ENCODE measurements at places on chromosomes 7 and 10.

- no peak overlapping the region for H3K27ac ChIP-seq
- peak; percentile 70 for DNase-seq
- peaks cover 4% of the 10 kb centered on the region for H3K4me1 ChIP-seq
- H3K4me3 ChIP-seq: no peak overlapping the region
- no peaks in the 10 kb centered on the region for H3K36me3 ChIP-seq
Measured at GRCh38 chr10:110634527-110635209, 9.5 kb upstream of the RBM20 start.

DNA sequence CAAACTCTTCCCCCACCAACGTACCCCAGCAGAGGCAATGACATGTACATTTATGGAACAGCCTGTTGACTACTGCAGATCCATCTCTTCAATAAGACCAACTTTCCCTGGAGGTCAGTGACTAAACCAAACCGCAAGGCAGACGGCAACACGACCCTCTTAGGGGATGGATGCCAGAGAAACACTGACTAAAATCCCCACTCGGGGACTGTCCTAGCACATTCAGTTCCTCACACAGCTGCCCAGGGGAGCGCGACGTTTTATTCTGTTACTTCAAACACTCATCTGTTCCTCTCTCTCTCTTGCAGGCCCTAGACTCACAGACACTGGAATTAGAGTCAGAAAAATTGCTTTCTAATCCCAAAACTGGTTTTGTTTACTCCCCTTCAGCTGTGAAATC, 146.5 kb upstream of the PRSS1 start:
- no peaks in the 10 kb centered on the region for H3K4me1 ChIP-seq
- H3K27me3 ChIP-seq: peaks cover 12% of the 10 kb centered on the region
- H3K4me3 ChIP-seq: no peak overlapping the region
- DNase-seq: no peak
- H3K36me3 ChIP-seq: no peaks in the 10 kb centered on the region

DNA sequence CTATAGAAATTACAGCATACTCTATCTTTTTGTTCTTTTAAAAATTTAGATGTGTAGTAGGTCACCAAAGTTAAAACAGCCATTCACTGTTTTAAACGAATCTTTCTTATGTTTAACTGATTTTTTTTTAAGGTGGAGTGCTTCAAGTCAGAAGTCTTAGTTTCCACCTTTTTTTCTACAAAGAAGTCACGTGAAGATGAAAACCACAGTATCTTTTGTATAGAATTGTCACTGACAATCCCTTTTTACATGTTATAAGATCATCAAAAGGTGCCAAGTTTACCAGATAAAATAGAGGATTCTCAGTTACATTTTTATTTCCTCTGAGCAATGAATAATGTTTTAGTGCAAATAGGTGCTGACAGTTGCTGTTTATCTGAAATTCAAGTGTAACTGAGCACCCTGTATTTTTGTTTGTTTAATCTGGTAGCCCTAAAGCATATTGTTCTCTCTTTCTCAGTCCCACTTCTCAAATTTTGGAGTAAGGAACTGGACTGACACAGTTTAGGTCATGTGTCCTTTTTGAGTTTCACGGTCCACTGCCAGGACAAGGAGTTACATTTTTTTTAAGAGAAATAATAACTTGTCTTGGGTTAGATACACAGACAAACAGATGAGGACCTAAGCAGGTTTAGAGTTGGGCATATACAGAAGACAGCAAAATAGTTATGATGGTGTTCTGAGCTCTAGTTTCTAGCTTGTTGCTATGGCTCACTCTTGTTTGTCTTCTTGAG, 233.2 kb upstream of the MBL2 start:
- no peak overlapping the region for H3K27ac ChIP-seq
- H3K4me1 ChIP-seq: peaks cover 25% of the 10 kb centered on the region
- H3K27me3 ChIP-seq: no peaks in the 10 kb centered on the region
- H3K36me3 ChIP-seq: no peaks in the 10 kb centered on the region
- no peak for DNase-seq

- H3K27ac ChIP-seq: peak overlapping the region; percentile 82
- no peaks in the 10 kb centered on the region for H3K36me3 ChIP-seq
- peak overlapping the region; percentile 48 for H3K4me3 ChIP-seq
- peaks cover 4% of the 10 kb centered on the region for H3K4me1 ChIP-seq
- peaks cover 20% of the 10 kb centered on the region for H3K27me3 ChIP-seq
- DNase-seq: no peak
Measured at GRCh38 chr7:140639366-140640053, 1.1 kb downstream of the DENND2A start.

DNA sequence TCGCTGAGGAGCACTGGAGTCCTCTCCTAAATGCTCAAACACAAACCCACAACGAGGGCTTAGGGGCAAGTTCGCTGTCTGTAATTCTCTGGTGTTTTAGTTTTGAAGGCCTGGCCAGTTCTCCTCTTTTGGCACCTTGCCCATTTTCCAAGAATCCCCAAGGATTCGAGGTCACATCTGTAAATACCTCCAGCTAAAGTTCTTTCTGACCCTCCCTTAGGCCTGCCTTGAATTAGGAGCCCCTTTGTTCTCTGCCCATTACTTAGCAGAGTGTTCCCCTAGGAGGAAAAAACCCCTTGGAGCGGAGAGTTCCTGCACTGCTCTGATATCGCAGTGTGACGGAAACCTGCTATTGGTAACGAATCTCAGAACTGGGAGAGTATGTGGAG, 743 bp upstream of the PYROXD2 start:
- peak overlapping the region; percentile 80 for H3K27ac ChIP-seq
- H3K4me3 ChIP-seq: no peak overlapping the region
- DNase-seq: no peak
- H3K4me1 ChIP-seq: peaks cover 8% of the 10 kb centered on the region
- H3K27me3 ChIP-seq: no peaks in the 10 kb centered on the region
